ENCODE measurements at places on chromosomes 11 and 22. TPM values are rescaled to one million over a fixed set of nuclear protein-coding genes. Genes with fewer than 3 reads are reported as not detected.

GRCh38 chr11:73218106-73218829 lies at the start of gene P2RY2:
Gene P2RY2 (plus strand): TSS chr11:73218281. CDS start chr11:73234160, 15,879 bp downstream.
- peak; percentile 70 for DNase-seq

GRCh38 chr11:128576555-128576954 lies 10.8 kb downstream of the ETS1 start:
- DNase-seq, result no peak

PNPLA5 gene
- not detected for total RNA-seq

DNA sequence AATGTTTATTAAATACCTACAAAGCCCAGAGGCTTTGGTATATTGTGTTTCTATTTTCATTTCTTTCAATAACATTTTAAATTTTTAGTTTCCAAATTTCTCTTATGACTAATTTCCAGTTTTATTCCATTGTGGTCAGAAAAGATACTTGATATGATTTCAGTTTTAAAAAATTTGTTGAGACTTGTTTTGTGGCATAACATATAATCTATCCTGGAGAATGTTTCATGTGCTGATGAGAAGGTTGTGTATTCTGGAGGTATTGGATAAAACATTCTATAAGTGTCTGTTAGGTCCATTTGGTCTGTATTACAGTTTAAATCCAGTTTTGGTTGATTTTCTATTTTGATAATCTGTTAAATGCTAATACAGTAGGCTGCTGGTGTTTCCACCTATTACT lies 9.8 kb upstream of the RAG1 start:
- no peak for DNase-seq

DNA sequence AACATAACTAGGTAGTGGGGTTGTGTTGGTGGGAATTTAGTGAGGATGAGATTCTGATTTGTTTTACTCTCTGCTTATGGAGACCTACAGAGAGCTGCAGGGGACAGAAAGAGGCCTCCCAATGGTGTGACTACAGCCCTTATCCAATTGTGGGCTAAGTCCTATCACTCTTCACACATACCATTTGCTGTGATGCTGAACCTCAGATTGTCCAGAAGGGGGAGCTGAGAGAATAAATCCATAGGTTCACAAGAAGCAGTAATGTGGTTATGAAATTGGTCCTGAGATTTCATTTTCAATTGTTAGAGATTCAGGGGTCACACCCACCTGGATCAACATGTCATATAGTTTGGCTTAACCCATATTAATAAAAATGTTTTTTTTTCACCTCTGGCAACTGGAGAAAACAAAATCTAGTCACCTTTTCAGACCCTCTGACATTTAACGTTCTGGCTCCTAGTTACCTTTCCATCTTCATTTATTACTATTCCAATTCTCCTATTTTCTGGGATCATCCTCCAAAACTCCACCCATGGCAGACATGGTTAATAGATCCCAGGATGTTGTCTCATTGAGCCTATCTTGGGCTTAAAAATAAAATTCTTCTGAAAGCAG lies 53.3 kb upstream of the PTPN5 start:
- DNase-seq, result no peak

GRCh38 chr11:70828593-70829082 lies 423.7 kb downstream of the SHANK2 start:
- DNase-seq, result no peak

DNA sequence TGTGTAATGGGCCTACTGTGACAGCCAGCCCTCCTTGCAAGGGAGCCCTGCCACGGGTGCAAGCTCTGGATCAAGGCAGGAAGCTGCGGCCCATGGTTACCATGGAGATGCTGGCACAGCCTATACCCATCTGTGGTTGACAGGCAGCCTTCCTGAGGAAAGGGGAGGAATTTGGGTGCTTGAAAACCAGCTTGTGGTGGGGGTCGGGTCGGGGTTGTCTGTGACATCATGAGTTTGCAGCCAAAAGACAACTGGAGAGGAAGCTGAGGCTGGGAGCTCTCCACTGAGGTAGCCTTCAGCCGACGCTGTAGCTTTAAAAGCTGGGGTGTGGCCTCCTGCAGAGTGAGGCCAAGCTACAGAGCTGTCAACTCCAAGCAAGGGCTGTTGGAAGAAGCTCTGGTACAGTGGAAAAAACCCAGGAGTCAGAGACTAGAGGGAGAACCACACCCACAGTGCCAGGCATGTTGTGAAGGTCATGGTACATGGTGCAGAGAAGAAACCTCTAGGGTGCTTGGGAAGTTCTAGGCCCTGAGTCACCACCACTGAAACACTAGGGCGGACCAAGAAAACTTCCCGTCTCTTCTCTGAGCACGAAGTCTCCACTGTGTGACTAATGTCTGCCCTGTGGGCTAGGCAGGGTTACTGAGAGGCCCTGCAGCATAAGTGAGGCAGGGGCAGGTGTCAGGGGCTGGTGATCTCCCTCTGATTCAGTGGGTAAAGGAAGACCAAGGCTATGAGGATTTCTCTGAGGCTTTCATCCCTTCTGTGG lies 10.8 kb upstream of the LDHA start:
- peak; percentile 19 for DNase-seq

- no peak for DNase-seq
Measured at GRCh38 chr11:44939673-44940395, 10.8 kb downstream of the TP53I11 start.

NCAM1 gene
- 0.37 TPM for total RNA-seq

GRCh38 chr11:18384157-18384641 lies 10.2 kb upstream of the LDHA start:
- peak; percentile 18 for DNase-seq

DNA sequence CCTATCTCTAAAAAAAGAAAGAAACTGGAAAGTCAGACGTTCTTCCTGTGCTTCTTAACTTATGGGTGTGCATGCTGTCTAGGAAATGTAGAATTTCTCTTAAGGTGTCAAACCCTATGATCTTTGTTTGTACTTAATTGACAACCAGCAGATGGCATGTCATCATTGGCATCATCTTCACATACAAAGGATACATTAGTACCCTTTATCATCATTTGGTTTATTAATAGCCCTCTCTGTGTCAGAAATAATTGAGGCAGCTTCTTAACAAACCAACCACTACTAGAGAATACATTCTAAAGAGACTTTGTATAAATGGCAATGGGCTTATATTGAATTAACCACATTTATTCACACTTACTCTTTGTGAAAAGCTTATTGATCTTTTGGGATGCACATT lies 13.9 kb downstream of the SRPRA start:
- no peak for DNase-seq

GRCh38 chr22:33529424-33530113 lies 390.7 kb downstream of the LARGE1 start:
- DNase-seq, result no peak

- DNase-seq, result no peak
Measured at GRCh38 chr22:46780453-46780852, 18.0 kb downstream of the TBC1D22A start.

GRCh38 chr11:18001191-18001590 lies 11.7 kb downstream of the SERGEF start:
- no peak for DNase-seq

PGA4 gene
- total RNA-seq, result not detected

DNA sequence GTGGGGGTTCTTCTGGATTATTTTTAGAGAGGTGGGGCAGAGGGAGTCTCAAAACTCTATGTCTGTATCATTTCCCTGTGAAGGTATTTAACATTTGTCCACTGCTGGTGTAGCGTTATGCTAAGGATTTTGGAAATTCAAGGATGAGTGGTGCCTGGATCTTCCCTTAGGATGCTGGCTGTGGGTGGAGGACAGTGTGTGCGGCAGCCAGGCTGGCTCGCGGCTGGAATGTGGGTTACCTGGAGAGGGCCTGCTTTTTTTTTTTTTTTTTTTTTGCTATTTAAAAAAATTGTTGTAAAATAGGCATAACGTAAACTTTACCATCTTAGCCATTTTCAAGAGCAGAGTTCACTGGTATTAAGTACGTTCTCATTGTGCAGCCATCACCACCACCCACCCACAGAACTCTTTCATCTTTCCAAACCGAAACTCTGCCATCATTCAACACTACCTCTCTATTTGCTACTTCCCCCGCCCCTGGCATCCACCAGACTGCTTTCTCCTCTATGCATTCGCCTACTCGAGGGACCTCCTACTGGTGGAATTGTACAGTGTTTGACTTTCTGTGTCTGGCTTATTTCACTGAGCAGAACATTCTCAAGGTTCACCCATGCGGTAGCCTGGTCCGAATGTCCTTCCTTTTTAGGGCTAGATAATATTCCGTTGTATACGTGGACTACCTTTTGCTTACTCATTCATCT lies 67.1 kb downstream of the PARVB start:
- no peak for DNase-seq
